NCI-H2081 treated with DMSO at 0.1 percent for 48 hours (cell line): ENCODE measurements at places on chromosomes 7 and 10.

DNA sequence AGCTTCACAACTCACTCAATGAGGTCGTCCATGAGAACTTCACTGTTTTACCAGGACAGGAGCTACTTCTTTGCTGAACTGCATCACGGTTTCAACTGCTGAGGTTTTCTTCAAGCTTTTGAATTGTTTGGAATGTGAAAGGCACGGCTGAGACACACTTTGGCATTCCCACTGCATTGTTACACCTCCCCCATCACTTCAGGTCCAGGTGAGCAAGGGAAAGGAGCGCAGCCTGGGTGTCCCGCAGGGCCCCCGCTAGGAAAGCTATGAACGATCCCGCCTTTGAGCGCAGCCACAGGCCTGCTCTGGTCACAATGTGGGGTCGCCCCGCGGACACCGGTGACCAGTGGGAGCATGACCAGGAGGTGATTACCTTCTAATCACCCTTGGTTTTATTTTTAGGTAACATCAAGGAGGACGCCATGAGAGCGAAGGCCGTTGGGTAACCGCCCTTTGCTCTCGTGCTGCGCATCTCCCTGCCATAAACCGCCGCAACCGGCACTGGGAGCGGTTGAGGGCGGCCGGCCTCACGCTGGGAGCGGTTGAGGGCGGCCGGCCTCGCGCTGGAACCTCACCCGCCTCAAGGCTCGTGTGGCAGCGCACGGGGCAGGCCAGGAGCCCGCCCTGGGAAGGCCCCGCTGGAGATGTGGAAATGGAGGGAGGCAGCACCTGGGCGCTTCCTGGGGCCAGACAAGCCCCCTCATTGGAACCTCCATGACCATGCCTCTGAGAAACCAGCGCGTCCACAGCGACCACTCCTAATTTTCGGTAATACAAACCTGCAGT is 50.9 kb upstream of the SGMS1 start:
- DNase-seq: no peak

DNA sequence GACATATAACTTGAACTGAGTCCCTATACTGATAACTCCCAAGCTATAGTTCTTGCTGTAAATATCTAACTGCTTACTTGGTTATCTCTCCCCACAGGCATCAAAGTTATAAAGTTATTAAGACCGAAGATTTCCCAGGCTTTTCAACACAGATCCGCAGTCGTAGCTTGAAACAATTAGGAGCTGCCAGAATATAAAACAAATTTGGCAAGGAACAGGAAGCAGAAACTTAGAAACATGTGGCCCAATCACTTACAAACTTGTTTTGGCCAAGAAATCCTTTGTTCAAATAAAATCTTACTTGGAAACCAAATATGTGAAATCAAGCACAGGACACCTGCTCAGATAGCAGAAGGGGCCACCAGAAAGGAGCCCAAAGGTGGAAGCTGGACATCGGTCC is 9.0 kb downstream of the SLC16A12 start:
- no peak for DNase-seq

- no peak for DNase-seq
Measured at GRCh38 chr7:88280801-88281200, 25.9 kb downstream of the STEAP4 start.

DNA sequence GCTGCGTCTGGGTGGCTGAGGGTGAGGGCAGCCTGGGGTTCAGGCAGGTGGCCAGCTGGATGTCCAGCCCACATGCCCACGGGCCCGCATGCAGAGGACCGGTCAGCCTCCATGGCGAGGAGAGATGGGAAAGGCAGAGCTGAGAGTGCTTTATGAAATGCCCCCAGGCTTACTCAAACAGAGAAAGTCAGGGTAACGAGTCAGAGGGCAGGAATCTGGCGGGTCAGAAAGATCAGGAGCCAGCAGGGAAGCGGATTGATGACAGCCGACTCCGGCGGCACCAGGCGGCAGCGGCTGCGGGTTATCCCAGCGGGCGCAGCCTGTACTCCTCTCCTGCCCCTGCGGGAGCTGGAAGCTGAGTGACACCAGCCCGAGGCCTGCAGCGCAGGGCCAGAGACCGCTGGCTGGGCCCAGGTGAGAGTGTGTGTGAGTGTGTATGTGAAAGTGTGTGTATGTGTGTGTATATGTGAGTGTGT is 13.4 kb downstream of the SLC13A4 start:
- no peak for DNase-seq

GRCh38 chr10:90480466-90480865 is 377.4 kb downstream of the HTR7 start:
- DNase-seq: no peak

GRCh38 chr10:129344731-129345355 is 122.2 kb upstream of the MGMT start:
- DNase-seq: no peak

DNA sequence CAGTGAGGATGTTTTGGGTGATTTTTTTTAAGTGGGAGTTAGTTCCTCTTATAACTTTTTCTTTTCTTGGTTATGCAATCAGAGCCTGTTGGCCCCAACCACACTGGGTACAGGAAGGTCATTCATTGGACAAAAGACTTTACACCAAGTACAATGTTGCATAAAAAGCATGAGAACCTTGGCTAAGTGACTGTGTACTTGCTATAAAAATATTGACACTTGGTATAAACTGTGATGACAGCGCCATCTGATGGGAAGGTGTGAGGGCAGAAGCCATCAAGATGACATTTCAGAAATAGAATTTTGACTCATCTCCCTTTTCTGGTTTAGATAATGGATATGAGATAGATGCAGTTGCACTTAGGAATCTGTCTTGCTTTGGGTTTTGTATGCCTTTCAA is 126.4 kb upstream of the CCDC6 start:
- DNase-seq: no peak

- DNase-seq: no peak
Measured at GRCh38 chr7:158107806-158108205, 479.8 kb downstream of the PTPRN2 start.

DNA sequence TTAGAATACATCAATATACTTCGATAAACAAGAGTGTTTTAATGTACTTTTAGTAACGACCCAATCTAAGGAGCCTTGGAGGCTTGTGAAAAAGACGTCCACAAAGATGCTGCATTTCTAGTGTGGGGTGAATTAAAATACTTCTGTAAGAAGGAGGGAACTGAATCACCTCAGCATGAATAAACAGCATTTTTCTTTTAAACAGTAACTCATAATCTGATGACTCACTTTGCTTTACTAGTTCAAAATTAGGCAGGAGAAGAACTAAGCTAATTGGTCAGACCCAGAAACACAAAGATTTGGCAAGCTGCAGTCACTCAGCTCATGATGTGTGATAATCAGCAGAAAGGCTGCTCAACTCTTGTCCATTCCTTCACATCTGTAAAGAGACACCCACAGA is 24.2 kb downstream of the NCOA4 start:
- DNase-seq: no peak

- DNase-seq: no peak
Measured at GRCh38 chr10:4334871-4335270, 491.1 kb upstream of the AKR1E2 start.

DNA sequence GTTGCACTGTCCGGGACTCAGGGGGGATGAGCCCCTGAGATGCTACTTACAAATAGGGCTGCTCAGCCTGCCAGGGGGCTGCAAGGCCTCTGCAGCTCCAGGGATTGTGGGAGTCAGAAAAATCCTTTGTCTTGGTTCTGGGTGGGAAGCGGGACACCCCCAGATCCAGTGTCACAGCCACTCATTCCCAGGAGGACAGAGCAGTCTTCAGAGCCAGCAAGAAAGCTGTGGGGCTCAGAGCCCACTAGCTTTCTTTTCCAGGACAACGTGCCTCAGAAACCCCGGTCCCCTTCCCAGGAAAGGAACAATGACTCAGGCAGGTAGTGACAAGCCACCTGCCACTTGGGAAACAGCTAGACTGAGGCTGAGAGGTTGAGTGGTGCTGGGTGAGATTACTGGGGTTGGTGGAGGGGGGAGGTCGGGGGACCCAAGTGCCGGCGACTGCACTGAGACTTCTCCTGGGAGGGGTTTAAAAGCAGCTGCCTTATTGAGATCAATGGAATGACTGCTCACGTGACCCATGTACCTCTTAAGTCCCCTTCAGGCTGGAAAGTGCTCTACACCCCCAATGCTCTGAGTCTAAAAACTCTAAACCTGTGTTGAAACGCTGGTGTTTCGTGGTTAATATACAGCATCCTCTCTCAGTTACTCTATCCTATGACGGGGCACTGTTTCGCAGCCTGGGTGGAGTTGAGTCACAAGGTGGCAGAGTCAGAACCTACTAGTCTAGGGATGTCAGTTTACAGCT is 123.6 kb downstream of the UBE2H start:
- no peak for DNase-seq

DNA sequence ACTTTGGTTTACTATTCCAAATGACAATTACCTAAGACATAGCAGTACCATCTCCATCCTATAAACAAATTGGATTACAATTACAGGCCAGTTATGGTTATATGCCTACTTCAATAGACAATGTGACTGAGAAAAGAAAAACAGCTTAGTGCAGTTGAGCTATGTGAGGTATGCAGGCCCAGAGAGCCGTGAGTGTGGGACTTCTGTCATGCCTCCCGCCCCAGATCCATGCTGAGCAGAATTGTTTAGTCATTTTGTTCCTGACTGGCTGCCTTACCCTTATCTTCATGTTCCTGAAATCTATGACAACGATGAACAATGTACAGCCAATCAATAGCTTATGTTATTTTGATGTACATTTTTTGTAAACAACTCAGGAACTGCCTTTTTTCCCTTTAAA is 21.7 kb downstream of the LARP4B start:
- DNase-seq: no peak

GRCh38 chr7:105820363-105821066 is 55.9 kb downstream of the ATXN7L1 start:
- no peak for DNase-seq

GRCh38 chr10:62915158-62915557 is 99.0 kb upstream of the EGR2 start:
- DNase-seq: no peak

GRCh38 chr7:22574754-22575520 is 74.9 kb upstream of the STEAP1B start:
- no peak for DNase-seq

- DNase-seq: no peak
Measured at GRCh38 chr10:113225903-113226302, 275.9 kb downstream of the TCF7L2 start.

DNA sequence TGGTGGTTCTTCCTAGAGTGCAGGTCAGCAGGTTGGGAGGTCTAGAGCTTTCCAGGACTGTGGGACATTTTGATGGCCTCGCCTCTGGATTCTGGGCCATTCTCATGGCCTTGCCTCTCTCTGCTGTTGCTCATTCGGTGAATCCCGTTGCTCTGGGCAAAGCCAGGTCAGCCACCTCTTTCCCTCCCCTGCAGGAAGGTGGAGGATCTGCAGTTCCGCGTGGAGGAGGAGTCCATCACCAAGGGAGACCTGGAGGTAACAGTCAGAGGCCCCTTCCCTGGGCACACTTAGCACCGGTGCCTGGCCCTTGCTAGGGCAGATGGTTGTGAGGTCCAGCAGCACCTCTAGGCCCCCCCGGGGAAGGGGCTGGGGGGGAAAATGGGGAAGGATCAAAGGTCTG is 74.9 kb downstream of the CLIP2 start:
- DNase-seq: no peak

DNA sequence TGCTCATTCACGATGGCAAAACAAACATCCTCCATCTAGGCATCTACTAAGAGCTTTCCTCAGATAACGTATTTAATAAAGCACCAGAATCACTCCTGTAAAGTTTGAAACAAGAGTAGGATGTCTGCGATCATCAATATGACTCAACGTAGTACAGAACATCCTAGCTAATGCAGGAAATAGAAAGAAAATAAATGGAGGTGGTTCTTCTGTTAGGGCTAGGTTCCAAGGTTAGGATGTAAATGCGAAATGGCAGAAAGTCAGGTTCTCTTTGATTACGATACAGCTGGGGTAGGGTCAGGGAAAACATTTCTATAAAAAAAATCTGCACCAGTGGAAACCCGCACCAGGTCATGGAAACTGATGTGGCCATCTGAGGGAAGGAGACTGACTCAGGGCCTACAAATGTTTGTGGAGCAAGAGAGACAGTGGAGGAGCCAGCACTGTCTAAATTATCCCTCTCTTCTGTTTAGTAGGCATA is 29.1 kb downstream of the CCDC6 start:
- no peak for DNase-seq

DNA sequence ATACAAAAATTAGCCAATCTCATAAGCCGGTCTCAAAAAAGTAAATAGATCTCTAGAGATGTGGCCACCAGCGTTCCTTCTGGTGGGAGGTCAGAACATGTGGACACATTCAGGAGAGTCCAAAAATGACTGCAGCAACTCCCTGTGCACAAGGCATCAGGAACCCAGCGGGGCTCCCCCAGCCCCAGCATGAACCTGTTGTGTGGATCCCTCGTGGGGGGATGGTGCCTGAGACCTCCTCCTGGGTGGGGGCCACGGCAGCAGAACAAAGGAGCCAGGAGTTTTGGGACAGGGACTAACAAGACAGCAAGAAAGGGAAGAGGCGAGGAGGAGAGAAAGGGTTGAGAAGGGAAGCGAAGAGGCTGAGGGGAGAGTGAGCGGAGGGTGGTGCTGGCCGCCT is 121.8 kb downstream of the WDR37 start:
- DNase-seq: no peak

DNA sequence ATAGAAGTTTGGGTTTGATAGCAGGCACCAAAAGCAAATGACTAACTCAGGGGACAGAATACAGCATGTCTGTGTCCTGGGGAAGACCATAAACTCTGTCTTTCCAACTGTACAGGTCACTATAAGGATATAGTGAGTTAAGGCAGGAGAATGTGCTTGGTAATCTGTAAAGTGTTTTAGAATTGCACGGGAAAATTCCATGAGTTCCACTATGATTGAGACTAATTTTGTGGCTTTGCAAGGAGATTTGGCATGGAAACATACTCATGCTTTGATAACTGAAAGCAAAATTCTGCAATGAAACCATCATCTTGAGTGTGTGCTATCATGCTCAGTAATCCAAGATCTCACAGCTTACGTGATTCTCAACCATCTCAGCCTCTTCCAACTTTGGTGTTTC is 152.6 kb downstream of the PKD1L1 start:
- DNase-seq: no peak

- DNase-seq: no peak
Measured at GRCh38 chr10:132848291-132848701, 62.3 kb upstream of the NKX6-2 start.

GRCh38 chr10:109624939-109625338 is 298.4 kb downstream of the XPNPEP1 start:
- no peak for DNase-seq
